CD4-positive, CD25-positive, alpha-beta regulatory T cell (primary cell): ENCODE measurements at places on chromosomes 7 and 10.
A peak's percentile ranks its signal among the peaks of the same experiment; 100 is the strongest.

DNA sequence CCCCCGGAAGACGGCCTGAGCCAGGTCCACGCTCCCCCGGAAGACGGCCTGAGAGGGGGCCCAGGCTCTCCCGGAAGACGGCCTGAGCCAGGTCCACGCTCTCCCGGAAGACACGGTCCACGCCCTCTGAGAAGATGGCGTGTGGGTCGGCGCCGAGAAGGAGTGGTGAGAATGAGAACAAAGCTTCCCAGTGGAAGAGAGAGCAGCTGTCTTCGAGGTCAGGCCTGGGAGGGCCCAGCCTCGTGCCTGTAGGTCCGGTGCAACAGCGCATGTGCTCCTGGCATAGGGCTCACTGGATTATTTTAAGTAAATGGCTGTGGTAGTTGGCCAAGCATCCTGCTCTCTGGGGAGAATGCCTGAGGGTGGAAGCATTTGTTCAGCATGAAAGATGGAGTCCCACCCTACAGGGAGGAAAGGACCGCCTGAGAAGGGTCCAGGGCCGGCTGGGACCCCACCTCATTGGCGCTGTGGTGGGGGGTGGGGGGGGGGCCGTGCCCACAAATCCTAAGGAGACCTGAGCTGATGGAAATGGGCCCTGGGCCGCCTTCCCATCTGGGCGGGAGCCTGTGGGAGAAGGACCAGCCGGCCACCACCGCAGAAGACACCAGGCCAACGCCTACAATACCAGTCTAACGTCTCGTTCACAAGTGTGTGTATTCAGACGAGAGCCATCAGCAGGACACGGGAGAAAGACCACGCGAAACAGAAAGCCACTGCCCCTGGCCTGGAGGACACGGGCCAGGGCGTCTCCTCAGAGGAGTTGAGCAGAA is 210.0 kb downstream of the WDR37 start:
- no peaks in the 10 kb centered on the region for H3K27me3 ChIP-seq
- H3K4me1 ChIP-seq, result no peaks in the 10 kb centered on the region
- H3K4me3 ChIP-seq, result no peak overlapping the region
- no peak overlapping the region for H3K27ac ChIP-seq
- DNase-seq, result no peak

DNA sequence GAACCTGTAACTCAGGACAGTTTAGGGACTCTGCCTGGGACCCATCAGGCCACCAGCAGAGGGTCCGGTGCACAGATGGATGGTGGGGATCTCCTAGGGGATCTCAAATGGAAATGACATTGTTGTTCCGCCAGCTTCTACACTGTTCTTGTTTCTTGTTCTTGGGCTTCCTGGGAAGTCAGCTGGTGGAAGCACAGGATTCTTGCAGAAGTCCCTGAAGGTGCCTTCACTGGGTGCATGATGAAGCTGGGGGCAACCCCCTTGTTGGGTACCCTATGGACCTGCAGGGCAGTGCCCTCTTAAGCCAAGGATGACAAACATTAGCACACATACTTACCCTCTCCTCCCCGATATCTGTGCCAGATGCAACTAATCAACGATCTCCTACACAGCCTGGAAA is 18.6 kb downstream of the SFTPD start:
- no peaks in the 10 kb centered on the region for H3K36me3 ChIP-seq
- no peaks in the 10 kb centered on the region for H3K4me1 ChIP-seq
- H3K27ac ChIP-seq, result no peak overlapping the region
- no peak for DNase-seq

GRCh38 chr7:84847038-84847437 is 339.8 kb downstream of the SEMA3D start:
- H3K27me3 ChIP-seq, result no peaks in the 10 kb centered on the region
- no peaks in the 10 kb centered on the region for H3K4me1 ChIP-seq

GRCh38 chr7:34060196-34060947 is 155.0 kb downstream of the BMPER start:
- H3K27me3 ChIP-seq, result no peaks in the 10 kb centered on the region
- H3K4me3 ChIP-seq, result no peak overlapping the region
- H3K4me1 ChIP-seq, result no peaks in the 10 kb centered on the region
- no peak overlapping the region for H3K27ac ChIP-seq
- DNase-seq, result no peak

GRCh38 chr7:4131063-4131462 is 551.0 kb upstream of the FOXK1 start:
- no peaks in the 10 kb centered on the region for H3K4me1 ChIP-seq
- no peak overlapping the region for H3K27ac ChIP-seq
- DNase-seq, result no peak
- no peak overlapping the region for H3K4me3 ChIP-seq

- no peak overlapping the region for H3K4me3 ChIP-seq
- H3K36me3 ChIP-seq, result peaks cover 3% of the 10 kb centered on the region
- DNase-seq, result no peak
- H3K27ac ChIP-seq, result no peak overlapping the region
- no peaks in the 10 kb centered on the region for H3K4me1 ChIP-seq
Measured at GRCh38 chr10:72761498-72761897, 69.6 kb downstream of the MCU start.

- no peak for DNase-seq
- H3K27me3 ChIP-seq, result no peaks in the 10 kb centered on the region
- no peaks in the 10 kb centered on the region for H3K4me1 ChIP-seq
- no peak overlapping the region for H3K4me3 ChIP-seq
Measured at GRCh38 chr7:143145-143751, 49.1 kb upstream of the FAM20C start.

DNA sequence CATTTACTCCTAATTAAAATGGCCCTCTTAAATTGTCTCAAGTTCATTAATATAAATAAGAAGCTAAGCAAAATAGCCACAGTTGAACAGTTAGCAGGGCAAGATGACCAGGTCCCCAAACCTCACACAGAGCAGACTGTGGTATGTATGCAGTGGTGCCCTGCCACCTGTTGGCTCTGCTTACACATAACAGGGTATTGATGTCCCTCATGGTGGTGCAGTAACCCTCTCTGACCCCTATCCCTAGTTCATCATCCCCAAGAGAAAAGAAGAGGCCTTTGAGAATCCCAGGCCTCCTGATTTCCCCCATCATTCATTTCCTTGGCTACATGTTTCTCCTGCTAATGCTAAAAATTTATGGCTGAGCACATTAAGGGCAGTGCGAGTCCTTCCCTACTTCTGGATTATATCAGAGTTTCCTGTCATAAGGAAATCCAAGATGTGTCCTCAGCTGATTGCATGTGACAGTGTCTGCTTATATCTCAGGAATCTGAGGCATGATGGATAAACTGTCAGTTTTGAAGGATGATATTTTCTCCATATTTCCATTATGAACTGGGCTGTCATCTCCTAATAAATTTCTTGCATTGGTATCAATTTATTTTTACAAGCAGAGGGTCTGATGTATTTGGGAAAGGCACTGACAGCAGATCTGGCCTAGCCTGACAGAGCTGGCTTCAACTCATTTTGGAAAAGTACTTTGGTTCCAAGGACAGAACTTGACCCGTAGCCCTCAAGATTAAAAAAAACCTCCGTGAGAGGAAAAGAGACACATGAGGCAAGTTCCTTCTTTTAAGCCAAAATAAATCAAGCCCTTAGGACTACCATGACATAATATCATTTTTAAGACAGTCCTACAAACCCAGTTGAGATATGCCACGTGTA is 880.6 kb downstream of the LRMDA start:
- no peaks in the 10 kb centered on the region for H3K4me1 ChIP-seq
- H3K27ac ChIP-seq, result no peak overlapping the region
- no peak overlapping the region for H3K4me3 ChIP-seq
- DNase-seq, result peak; percentile 5

GRCh38 chr7:22182149-22182548 is 174.8 kb downstream of the RAPGEF5 start:
- H3K4me1 ChIP-seq, result no peaks in the 10 kb centered on the region
- DNase-seq, result no peak
- H3K4me3 ChIP-seq, result no peak overlapping the region
